COLO829 (cell line): ENCODE measurements at places on chromosomes 11 and 22.

DNA sequence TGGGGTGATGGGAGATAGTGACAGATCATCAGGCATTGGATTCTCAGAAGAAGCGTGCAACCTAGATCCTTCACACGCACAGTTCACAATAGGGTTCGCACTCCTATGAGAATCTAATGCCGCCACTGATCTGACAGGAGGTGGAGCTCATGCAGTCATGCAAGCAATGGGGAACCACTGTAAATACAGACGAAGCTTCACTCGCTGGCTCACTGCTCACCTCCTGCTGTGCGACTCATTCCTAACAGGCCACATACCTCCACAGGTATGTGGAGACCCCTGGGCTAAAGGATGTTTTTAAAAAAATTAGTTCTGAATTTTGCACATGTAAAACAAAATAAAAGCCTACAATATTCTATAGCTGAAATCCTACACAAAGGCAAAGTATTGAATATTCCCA is 20.5 kb upstream of the TEAD1 start:
- no peak for DNase-seq

GRCh38 chr11:65316227-65317024 is 1.8 kb downstream of the CDC42EP2 start:
- no peak for DNase-seq

GRCh38 chr11:46920755-46921154 is 2.4 kb upstream of the LRP4 start:
- DNase-seq: no peak

- no peak for DNase-seq
These were observed 42.5 kb downstream of the C11orf58 start for GRCh38 chr11:16780698-16781550.

DNA sequence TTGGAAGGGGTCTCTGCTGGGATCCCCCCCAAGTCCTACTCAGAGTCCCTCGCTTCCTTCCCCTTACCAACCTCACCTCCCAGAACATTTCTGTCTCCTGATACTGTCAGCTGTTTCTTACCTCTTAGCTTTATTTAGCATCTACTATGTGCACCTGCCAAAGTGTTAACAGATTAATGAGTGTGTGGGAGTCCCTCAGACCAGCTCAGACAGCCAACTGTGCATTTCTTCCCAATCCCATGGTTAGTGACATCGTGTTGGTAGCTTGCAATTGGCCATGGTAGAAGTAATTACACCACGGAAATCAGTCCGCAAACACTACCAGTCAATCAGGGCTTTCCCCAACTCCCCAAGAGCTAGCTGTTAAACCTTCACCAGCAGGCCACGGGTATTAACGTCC is 150.6 kb downstream of the DSCAML1 start:
- no peak for DNase-seq

DNA sequence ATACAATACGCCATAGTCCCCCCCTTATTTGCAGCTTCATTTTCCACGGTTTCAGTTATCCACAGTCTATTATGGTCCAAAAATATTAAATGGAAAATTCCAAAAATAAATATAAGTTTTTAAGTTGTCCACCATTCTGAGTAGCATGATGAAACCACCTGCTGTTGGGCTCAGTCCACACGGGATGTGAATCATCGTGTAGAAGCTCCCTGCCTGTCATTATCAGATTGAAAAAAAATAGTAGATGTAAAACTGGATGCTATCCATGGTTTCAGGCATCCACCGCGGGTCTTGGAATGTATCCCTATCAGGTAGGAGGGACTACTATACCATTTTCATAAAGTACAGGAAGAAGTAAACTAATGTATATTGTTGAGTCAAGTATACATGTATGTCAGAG is 127.4 kb downstream of the TTC17 start:
- DNase-seq: no peak

GRCh38 chr11:68688881-68689280 is 4.5 kb downstream of the GAL start:
- no peak for DNase-seq

GRCh38 chr11:74371269-74372052 is 26.8 kb downstream of the PGM2L1 start:
- peak; percentile 59 for DNase-seq

GRCh38 chr11:8229299-8230177 is 34.1 kb downstream of the LMO1 start:
- DNase-seq: no peak
